DMS79 treated with DMSO at 0.1 percent for 48 hours (cell line): ENCODE measurements at places on chromosomes 4 and X.

- DNase-seq = no peak
These were observed at the start of gene MAGEB1 for GRCh38 chrX:30246769-30247489. TSS of gene MAGEB1 (plus strand) at chrX:30247146. CDS start at chrX:30250494, 3,348 bp downstream.

DNA sequence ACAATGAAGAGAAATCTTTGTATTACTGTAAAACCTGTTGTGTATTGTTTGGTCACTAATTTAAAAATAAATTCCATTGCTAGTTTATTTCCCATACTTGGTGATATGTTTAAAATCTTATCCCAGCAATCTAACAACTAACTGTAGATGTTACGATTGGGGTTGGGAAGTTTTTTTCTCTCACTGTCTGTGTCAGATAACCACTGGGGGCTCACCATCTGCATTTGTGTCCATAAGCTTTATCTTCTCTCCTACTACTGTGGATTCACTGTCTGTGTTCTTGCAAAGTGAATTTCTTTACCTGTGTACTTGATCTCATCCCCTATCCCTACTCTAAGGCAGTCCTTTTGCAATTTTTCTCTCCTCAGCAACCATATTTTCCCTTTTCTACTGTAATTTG lies 81.3 kb downstream of the STIM2 start:
- no peak for DNase-seq

DNA sequence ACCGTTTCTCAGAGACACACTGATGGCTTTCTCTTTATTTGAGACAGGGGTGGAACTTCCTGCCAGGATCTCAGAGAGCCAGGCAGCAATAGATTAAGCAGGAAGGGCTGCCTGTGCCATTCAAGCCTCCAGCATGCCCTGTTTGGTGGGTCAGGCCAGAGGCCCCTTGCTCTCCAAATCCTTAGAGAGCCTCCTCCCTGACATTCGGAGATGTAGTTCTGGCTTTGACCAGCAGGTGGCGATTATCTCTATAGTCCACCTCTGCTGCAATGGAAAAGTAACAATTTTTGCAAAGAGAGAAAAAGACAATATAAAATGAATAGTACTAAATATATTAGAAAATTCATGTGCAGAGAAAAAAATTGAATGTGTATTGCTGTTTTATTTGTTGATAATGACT lies 93.9 kb downstream of the NXF2B start:
- no peak for DNase-seq

DNA sequence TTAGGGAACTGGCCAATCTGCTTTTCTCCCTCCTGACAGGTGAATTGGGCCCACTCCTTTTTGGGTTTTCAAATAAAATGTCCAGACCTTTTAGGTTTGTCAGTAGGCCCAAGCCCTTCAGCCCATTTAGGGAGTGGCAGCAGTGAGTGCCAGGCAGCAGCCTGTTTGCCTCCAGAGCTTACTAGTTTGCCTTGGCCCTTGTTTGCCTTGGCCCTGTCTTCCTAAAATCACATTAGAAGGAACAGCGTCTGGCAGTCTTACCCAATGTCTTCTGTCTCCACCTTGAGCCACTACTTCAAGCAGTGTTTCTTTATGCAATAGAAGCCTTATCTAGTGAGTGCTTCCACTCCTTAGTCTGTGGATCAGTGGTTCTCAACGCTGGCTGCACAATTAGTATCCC lies 117.1 kb downstream of the TMEM164 start:
- no peak for DNase-seq

DNA sequence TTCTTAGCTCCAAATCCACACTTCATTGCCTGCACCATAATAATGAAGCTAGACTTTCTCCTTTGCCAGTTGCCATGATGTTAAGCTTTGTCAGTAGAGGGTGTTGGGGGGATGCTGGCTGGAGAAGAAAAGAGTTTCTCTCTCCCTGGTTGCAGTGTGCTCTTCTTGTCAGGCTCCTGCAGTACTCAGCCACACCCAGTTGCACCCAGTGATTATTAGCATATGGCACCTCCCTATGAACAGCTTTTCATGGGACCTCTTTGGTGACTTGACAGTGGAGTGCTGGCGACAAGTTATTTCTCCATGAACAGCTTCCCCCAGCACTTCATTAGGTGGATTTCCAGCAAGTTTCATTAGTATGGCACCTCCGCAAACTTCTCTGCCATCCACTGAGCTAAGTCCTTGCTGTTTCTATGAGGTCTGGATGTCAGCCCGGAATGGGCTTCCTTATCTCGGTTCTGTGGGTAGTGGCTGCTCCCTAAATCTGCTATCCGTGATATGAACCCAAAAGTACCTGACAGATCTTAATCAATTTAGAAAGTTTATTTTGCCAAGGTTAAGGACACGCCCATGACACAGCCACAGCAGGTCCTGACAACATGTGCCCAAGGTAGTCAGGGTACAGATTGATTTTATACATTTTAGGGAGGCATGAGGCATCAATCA lies 18.8 kb upstream of the OTUD4 start:
- no peak for DNase-seq

DNA sequence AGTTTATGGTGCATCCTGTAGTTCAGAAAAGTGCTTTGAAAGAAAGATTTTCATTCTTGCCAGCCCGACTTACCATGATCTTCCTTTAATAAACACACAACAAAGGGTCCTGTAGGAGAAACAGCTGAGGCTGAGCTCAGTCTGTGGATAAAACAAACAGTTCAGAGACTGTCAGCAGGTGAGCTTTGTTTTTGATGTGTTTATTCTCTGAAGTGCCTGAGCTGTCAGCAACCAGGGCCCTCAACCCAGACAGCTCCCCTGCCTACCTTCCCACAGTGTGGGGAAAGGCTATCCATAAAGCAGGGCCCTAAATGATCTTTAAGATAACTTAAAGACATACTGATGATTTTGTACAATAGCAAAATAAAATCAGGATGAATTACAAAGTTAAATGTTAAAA lies 459.2 kb upstream of the GALNT7 start:
- no peak for DNase-seq

DNA sequence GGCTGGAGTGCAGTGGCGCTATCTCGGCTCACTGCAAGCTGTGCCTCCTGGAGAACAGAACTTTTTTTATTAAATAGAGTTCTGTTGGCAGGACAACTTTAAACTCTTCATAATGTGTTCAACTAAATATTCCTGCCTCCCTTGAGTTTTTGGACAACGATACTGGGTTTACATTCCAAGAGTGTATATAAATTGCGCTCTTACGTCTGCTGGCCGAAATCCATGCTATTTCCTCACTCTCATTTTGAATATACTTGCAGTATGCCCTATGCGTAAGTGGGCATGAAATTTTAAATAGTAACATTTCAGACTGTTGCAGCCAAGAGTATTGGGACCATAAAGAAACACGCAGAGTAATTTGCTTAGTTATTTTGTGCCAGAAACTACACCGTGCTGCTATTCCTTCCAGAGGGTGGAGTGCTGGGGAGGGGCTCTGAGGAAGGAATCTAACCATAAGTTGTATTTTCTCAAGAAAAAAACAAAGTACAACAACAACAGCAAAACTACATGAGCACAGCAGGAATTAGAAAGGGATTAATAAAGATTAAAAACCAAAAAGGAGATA lies 480.0 kb downstream of the NLGN4X start:
- DNase-seq = no peak

- no peak for DNase-seq
These were observed 346.6 kb downstream of the CFAP47 start for GRCh38 chrX:36266155-36266554.

- DNase-seq = no peak
These were observed 319.6 kb upstream of the HS3ST1 start for GRCh38 chr4:11748164-11748872.

GRCh38 chr4:42786350-42787078 lies 106.0 kb upstream of the GRXCR1 start:
- DNase-seq = no peak

- no peak for DNase-seq
These were observed 1.7 kb downstream of the MUC7 start for GRCh38 chr4:70473679-70474078.

DNA sequence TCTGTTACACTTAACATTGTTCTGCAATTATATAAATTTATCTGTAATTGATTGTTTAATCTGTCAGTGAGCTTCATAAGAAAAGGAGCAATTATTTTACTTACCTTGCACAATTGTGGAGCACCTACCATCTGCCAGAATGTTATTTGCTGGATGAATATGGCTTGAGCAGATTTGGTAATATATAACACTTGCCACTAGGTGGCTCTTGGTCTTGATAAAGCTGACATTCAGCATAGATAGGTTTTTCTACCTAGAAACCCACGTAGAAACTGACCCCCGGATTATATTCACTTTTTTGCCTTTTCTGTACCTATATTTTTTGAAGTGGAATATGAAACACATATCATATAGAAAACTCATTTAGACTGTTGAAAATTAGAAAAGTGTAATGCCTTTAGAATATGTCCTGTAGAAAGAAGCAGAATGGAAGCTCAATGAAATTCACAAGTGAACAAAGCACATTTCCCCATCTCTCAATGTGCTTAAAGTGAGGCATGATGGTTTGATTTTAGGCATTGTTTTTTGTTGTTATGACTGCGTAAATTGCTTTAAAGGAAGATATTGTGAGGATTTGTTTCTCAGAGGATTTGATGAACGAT lies 9.5 kb downstream of the RBPJ start:
- DNase-seq = peak; percentile 24

DNA sequence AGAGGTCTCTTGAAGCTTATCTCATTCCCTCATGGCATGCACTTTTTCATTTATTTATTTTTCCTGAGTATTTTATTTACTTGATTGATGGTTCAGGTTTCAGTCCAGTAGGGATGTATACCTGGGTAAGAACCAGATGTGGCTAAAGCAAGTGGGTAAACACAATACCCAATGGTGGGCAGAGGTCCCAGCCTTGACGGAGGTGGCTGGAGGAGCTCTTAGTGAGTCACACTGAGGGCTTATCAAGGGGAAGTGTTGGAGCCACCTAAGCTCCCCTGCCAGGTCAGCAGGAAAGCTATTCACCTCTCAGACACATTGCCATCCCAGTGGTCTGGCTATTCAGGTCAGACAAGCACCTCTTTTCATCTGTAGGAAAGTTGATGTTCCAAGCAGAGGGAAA lies 236.2 kb upstream of the MAGEB16 start:
- no peak for DNase-seq

DNA sequence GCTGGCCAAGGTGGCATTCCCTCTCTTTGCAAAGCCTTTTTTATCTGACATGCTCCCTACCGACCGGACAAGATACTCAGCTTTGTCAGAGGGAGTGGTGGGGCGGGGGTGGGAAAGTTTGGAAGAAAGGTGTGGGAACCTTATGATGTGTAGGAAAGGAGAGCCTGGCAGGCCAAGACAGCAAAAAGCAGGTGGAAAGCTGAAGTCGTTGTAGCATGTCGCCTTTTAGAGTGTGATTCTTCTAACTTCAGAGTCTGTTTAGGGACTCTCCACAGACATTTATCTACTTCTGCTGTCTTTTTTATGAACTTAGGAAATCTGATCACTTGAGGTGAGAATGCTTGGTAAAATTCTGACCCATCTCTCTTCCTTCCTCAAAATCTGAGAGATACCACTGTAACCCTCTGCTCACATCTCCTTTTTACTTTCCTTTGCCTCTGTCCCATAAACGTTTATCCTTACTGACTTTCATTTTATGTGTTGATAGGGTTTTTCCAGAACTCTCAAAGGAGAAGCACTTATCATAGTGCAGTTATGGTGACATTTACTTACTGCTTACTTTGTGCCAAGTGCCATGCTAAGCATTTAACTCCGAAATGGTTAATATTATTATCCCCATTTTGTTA lies 8.2 kb upstream of the RUFY3 start:
- no peak for DNase-seq

DNA sequence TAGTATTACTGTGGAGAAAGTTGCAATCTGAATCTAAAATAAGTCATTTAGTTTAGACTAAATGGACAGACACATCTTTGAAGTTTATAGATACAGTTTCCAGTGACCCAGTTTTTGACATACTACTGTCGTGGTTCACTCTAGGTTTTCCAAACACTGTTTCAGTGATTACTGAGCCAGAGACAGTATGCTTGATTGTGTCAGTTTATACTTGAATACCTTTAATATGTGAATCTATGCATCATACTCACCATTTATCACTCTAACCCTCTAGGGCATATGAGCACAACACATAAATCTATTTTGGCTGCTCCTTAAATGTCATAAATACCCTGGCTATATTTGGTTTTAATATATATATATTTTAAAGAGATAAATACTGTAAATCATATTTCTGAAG lies 173.5 kb downstream of the GRID2 start:
- DNase-seq = no peak

- no peak for DNase-seq
These were observed 395.5 kb upstream of the SMIM31 start for GRCh38 chr4:164358400-164358799.

DNA sequence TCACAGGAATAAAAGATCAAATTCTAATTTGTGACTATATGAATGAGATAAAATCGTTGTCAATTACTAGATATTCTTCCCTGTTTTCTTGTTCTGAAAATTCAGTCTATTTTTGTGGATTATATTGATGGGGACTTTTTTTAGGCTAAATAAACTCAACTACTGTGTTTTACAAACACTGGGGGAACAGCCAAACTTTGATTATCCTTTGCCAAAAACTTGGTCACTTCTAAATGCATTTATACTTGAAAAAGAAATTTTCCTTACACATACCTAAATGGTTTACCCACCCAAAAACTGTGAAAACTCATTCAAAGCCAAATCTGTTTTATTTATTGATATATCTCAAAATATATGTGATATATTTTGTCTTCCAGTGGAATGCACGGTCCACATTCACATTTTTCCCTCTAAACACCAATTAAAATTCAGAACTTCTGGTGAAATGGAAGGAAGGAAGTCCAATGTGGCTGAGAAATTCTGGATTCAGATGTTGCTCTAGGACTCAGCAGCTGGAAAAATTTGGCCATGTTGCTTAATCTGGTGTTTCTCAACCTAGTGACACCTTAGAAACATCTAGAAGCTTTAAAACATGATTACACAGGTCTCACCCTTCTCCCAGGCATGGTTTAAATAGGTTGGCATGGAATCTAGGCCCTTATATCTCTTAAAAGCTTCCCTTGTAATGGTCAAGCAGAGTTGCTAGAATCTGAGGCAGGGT lies 28.6 kb upstream of the ARHGAP24 start:
- no peak for DNase-seq

- DNase-seq = no peak
These were observed 7.4 kb downstream of the DMP1 start for GRCh38 chr4:87657525-87657924.

GRCh38 chr4:48033825-48034413 lies 17.3 kb downstream of the NIPAL1 start:
- no peak for DNase-seq

DNA sequence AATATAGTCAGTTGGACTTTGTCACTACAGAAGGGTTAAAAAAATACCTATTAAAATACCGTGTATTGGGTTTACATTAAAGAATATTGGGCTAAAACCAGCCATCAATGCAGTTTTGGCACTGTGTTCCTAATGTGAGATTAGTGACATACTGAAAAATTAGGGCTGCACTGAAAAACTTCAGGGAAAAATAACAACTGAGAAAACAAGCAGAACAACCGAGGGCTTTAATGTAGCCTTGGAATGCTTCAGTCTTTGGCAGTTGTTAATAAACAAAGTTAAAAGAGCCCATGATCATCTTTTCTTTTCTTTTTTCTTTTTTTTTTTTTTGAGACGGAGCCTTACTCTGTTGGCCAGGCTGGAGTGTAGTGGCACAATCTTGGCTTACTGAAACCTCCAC lies 12.4 kb downstream of the STAG2 start:
- DNase-seq = no peak

GRCh38 chrX:27519226-27519625 lies 56.1 kb upstream of the PPP4R3C start:
- DNase-seq = no peak

GRCh38 chr4:121951521-121952110 lies at the start of gene TRPC3:
TSS of gene TRPC3 (minus strand) at chr4:121952060. CDS start at chr4:121951680, 380 bp downstream.
- no peak for DNase-seq
